ENCODE measurements at places on chromosomes 2 and 18.

- DNase-seq, result no peak
Measured at GRCh38 chr2:194116861-194117260, 1540.2 kb upstream of the SLC39A10 start.

DNA sequence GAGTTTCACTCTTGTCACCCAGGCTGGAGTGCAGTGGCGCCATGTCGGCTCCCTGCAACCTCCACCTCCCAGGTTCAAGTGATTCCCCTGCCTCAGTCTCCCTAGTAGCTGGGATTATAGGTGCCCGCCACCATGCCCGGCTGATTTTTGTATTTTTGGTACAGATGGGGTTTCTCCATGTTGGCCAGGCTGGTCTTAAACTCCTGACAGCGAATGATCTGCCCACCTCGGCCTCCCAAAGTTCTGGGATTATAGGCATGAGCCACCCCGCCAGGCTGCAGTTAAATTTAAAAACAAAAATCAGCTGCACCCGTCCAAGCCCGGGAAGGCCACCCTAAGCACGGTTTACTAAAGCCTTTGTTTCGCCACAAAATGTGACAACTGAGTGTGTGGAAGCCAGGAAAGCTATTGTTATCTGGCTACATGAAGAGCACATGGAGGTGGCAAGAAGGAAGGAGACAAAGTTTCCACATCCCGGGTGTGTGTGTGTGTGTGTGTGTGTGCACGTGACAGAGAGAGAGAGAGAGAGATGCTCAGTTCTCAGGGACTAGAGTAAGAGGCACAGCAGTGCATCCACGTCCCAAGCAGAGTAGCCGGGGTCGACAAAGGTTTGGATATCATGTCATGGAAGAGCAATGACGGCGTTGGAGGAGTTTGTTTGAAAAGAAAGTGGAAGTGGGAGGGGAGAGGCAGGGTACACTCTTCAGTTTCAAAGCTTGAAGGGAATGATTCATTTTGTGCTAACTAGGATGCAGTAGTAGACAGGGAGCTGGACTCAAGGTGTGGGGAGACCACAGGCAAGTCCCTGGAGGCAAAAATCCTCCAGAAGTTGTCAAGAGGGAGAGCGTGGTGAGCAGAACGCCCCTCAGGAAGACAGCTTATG lies 20.1 kb downstream of the INPP5D start:
- no peak for DNase-seq

- DNase-seq, result peak; percentile 24
Measured at GRCh38 chr2:189407281-189408209, 33.7 kb upstream of the WDR75 start.

GRCh38 chr2:219418155-219419011 lies at the start of gene DES:
TSS of gene DES (plus strand) at chr2:219418377. CDS start at chr2:219418463, 86 bp downstream.
- DNase-seq, result no peak

- DNase-seq, result no peak
Measured at GRCh38 chr2:15554525-15555218, 6.5 kb downstream of the NBAS start.

DNA sequence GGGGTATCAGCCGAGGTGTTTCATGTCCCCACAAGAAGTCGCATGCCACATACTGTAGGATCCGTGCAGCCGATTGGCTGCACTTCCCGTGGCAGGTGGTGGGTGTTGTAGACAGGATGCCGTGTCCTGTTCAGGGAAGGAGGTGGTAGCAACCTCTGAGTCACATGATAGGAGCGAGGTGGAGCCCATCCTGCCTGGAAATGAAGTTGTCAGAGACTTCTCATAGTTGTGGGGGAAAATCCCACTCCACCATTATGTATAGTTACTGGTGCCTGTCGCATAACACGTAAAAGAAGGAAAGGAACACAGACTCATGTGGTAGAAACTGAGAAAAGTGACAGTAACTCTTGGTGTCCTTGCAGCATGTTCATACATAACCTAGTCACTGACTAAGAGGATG lies 91.4 kb upstream of the IL1R2 start:
- DNase-seq, result no peak

DNA sequence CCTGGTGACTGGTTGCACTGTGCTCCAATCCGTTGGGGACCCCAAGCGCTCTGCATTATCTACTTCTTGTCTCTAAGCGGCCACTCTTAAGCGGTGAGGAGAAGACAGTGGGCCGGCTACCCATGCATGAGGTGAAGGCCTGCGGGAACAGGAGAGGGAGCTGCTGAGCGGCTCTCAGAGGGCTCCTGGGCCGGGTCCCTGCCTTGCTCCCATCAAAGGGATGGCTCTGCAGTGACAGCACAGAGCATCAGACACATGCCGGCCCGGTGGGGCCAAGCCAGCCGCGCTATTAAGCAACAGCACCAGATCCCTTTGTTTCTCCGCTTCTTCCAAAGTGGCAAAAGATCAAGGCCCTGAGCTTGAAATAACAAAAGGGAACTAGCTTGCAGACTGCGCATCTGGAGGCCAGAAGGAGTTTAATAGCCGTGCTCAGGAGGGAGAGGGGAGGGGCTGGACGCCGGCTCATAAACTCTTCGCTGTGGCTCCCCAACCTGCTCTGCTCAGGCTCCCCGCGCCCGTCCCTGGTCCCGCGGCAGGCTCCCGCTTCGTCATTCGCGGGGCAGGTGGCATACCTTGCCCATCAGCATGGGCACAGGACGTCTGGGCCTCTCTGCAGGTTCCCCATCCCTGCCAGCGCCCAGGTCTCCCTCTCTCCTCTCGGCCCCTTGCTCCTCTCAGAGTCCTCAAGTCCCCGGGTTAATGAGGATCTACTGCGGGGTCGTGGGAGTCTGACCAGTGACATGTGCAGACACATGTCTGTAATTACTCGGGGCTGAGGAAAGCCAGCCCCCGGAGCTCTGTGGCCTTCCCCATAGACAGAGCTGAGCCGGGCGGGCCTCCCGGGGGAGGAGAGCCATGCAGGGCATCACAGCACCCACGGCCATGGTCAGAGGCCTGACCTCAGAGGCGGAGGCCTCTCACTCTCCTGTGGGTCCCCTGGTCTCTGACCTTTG lies 96.7 kb downstream of the ASB1 start:
- DNase-seq, result no peak

GRCh38 chr18:7568426-7568825 lies 1.3 kb downstream of the PTPRM start:
- no peak for DNase-seq

- DNase-seq, result no peak
Measured at GRCh38 chr18:26454192-26454591, 94.2 kb downstream of the KCTD1 start.

- DNase-seq, result peak; percentile 68
Measured at GRCh38 chr2:17083902-17084301, 418.3 kb upstream of the CYRIA start.

- DNase-seq, result no peak
Measured at GRCh38 chr2:71551631-71551915, 98.2 kb downstream of the DYSF start.

DNA sequence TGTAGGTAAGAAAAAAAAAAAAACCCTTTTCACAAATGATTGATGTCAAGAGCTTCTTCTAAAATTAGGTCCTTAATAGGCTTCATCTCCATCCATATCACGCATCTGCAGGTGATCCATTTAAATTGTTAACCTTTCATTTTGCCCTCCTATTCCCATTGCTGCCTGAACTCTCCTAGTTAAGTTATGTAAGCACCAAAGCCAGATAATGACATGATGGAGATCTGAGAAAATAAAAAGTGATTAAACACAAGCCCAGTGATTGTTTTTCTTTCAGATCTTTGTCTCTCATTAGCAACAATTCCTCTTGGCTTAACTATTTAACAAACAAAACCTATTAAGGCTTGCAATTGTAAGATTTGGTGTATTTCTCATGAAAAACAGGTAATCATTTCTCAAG lies 20.0 kb downstream of the LANCL1 start:
- peak; percentile 58 for DNase-seq

DNA sequence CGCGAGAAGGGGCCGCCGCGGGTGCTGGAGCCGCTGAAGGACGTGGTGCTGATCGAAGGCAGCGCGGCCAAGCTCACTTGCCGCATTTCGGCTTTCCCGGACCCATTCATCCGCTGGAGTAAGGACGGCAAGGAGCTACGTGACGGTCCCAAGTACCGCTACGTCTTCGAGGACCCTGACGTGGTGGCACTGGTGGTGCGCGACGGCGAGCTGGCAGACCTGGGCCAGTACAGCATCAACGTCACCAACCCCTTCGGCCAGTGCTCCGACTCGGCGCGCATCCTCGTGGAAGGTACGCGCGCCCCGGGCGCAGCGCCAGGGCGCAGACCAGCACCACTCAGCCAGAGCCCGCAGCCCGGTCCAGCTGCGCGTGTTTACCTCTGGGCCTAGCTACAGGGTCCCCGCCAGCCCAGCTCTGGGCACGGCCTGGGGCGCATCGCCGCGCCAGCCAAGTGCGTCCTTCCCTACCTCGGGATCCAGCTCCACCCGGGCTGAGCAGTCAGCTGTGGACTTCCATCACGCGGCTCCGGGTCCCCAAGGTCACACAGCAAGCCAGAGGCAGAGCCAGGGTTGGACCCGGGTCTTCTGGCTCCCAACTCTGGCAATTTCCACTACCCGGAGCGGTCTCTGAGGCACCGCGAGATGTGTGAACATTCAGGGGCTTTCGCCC lies 1.7 kb upstream of the GMPPA start:
- no peak for DNase-seq

- no peak for DNase-seq
Measured at GRCh38 chr2:52933878-52934277, 833.7 kb upstream of the CHAC2 start.

DNA sequence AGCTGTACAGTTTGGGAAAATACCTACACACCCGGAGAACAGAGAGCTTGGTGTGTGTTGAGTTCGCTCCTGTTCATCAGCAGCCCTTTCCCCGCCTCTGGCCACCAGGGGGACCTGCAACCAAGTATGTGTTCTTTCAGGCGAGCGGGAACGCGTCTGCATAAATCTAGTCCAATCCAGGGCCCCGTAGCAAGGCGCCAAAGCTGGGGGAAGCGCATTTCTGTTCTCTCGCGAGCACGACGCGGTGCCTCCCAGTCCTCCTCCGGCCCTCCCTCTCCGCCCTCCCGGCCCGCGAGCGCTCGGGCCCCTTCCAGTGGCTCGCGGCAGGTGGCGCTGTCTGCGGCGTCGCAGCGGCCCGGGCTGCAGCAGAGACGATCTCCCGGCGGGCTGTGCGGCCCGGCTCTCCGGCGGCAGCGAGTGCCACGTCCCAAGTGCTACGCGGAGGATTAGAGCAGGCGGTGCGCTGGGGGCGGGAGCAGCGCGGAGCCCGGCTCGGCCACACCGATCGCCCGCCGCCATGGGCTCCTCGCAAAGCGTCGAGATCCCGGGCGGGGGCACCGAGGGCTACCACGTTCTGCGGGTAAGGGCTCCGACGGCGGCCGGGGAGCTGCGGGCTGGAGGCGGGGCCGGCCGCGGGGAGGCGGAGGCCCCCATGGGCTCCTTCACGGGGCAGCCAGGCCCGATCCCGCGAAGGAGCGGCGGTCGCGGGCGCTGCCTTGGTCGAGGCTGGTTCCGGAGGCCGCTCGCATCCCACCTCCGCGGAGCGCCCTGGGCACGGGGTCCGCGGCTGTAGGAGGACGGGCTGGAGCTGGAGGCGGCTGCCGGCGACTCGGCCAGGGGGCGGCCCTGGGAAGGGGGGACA lies at the start of gene GORASP2:
TSS of gene GORASP2 (plus strand) at position 430 of the 862 bp plus-strand sequence. CDS start at position 518, 88 bp downstream.
- DNase-seq, result peak; percentile 97

DNA sequence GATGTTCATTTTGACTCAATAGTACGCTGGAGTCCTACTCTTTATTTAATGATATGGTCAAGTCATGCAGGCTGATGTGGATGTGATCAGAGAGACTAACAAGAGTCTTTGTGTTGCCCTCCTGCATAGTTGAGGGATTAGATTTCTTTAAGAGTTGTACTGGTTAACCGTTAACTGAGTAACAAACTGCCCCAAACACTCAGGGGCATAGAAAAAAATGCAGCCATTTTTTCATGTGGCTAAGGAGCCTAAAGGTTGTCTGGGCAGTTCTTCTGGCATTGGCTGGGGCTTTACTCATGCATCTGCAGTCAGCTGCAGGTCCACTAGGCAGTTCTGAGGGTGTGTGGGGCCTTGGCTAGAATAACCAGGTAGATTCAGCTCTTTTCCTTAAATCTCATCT lies 32.5 kb downstream of the DOCK10 start:
- DNase-seq, result no peak

- DNase-seq, result peak; percentile 52
Measured at GRCh38 chr2:142104134-142104758, 26.6 kb downstream of the LRP1B start.

- DNase-seq, result no peak
Measured at GRCh38 chr2:152513029-152513428, 178.1 kb downstream of the FMNL2 start.

DNA sequence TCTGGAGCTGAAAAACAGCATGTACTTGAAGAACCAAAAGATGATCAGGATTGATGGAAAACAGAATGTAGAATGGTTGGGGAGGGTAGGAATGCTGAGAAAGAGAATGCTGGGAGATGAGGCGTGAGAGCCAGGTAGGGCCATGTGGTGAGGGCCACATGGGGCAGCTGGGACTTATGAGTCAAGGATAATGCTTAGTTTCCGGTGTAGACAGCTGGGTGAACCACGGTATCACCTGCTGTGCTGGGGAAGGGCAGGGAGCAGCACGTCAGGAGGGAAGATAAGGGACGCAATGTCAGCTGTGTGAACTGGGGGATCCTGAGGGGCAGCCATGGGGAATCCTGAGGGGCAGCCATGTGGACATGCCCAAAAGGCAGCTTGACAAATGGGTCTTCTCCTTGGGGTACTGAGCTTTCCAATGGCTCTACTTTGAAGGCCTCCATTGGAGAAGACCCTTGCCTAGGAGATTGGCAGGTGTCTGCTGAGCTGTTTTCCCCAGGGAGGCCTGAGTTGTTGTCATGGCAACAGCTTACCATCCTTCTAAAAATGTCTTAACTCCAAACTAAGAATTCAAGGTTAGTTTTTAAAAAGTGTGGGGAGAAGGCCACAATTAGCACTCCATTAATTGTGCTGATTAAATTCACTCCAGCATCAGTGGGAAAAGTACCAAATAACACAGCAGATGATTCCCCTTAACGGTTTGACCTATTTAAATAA lies 51.1 kb downstream of the MTHFD2 start:
- no peak for DNase-seq

- no peak for DNase-seq
Measured at GRCh38 chr18:48620071-48620470, 81.2 kb downstream of the CTIF start.

DNA sequence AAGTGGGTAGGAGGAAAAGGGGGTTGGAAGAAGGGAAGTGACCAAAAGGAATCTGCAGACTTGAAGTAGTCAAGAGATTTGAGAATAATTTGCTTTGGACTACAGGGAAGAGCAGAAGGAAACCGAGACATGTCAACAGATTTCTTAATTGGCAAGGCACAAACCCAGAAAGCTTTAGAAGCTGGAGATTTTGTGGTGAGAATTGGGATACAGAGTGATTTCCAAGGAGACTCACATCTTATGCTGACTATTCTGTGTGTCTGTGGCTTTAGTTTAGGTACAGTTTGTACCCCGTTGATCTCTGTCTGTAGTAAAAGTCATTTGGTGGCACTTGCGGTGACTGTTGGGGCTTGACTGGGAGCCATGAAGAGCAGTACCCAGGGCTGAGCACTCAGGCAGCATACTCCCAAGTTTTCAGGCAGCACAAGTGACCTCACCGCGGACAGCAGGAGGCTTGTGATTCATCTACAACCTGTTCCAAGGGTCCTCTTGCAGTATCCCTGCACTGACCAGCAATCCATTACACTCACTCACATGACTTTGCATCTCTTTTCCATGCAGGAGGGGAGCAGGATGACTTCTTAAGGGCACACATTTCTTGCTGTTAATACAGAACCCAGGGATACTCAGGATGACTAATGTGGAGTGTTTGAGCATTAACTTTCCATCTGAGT lies 97.1 kb upstream of the TNP1 start:
- DNase-seq, result no peak

GRCh38 chr2:187302586-187302985 lies 145.5 kb downstream of the CALCRL start:
- peak; percentile 36 for DNase-seq

Measured in NCI-H1105 treated with DMSO at 0.1 percent for 48 hours (cell line).